Psoas muscle (tissue), 8 donors: ENCODE measurements at places on chromosomes 3 and 15. TPM values are rescaled to one million over a fixed set of nuclear protein-coding genes. Genes with fewer than 3 reads are reported as not detected.

HYAL1 gene
- 10.6 TPM for total RNA-seq

PLSCR4 gene
- total RNA-seq: 13.5 TPM

OR5H2 gene
- total RNA-seq: not detected

CDCP1 gene
- 0.47 TPM for total RNA-seq

SAMMSON gene
- total RNA-seq: not detected

KBTBD12 gene
- 34.0 TPM for total RNA-seq

ARHGAP11A gene
- total RNA-seq: 2.8 TPM

RTP1 gene
- not detected for total RNA-seq

ERC2 gene
- total RNA-seq: not detected

FETUB gene
- total RNA-seq: not detected

FHIT gene
- 4.6 TPM for total RNA-seq

TMEM266 gene
- 2.6 TPM for total RNA-seq

CFAP100 gene
- not detected for total RNA-seq

REC114 gene
- not detected for total RNA-seq

SAXO2 gene
- total RNA-seq: 1.9 TPM

PRSS50 gene
- 0.12 TPM for total RNA-seq

PCOLCE2 gene
- 8.9 TPM for total RNA-seq

METTL6 gene
- 8.1 TPM for total RNA-seq

SMARCC1 gene
- total RNA-seq: 39.4 TPM

GABRB3 gene
- total RNA-seq: 0.17 TPM

CHSY1 gene
- 6.7 TPM for total RNA-seq

ITGB5 gene
- total RNA-seq: 37.5 TPM

KY gene
- total RNA-seq: 4.2 TPM

WDR93 gene
- total RNA-seq: not detected

UTS2B gene
- not detected for total RNA-seq

LRRIQ4 gene
- not detected for total RNA-seq

IL5RA gene
- total RNA-seq: not detected

PYGO1 gene
- 18.8 TPM for total RNA-seq

ZKSCAN7 gene
- 1.2 TPM for total RNA-seq

DUOXA2 gene
- total RNA-seq: not detected

SLC2A2 gene
- not detected for total RNA-seq

COL7A1 gene
- total RNA-seq: 5.4 TPM

PATL2 gene
- total RNA-seq: not detected

LTF gene
- total RNA-seq: 3.8 TPM

LDHAL6B gene
- not detected for total RNA-seq

ONECUT1 gene
- total RNA-seq: not detected

DNAJA4 gene
- 241 TPM for total RNA-seq
